ENCODE measurements at places on chromosomes 3 and 15.

- no peak for DNase-seq
Measured at GRCh38 chr3:109874896-109875708, 537.8 kb upstream of the DPPA4 start.

DNA sequence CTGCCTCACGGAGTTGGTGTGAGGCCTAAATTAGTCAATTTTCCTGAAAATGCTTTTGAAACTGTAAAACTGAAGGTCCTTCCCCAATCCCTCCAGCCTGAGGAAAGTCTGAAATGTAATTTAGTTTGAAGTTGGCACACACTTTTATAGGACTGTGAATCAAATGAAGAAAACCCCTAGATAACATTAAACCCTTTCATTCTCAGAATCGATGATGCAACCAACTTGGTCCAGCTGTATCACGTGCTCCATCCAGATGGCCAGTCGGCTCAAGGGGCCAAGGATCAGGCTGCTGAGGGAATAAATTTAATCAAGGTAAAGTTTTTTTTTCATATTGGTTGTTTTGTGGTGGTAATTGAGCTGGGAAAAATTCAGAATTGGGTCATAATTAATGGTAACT, 11.7 kb downstream of the MRPS22 start:
- DNase-seq, result peak; percentile 6

GRCh38 chr3:9291821-9292410, 42.5 kb upstream of the SRGAP3 start:
- no peak for DNase-seq

- DNase-seq, result peak; percentile 57
Measured at GRCh38 chr3:107430996-107431245, 53.7 kb downstream of the CCDC54 start.

- no peak for DNase-seq
Measured at GRCh38 chr15:45536934-45537333, 14.4 kb upstream of the SLC30A4 start.

DNA sequence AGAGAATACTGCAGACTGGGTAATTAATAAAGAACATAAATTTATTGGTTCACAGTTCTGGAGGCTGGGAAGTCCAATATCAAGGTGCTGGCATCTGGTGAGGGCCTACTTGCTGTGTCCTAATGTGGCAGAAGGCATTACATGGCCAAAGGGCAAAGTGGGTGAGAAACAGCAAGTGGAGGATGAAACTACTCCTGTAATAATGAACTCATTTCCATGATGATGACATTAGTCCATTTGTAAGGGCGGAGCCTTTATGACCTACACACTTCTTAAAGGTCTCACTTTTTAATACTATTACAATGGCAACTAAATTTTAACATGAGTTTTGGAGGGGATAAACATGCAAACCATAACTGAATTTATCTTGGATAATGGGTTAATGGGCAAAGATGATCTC, 139.6 kb upstream of the SGO1 start:
- DNase-seq, result no peak

GRCh38 chr15:31292391-31293015, 34.1 kb upstream of the KLF13 start:
- peak; percentile 19 for DNase-seq

DNA sequence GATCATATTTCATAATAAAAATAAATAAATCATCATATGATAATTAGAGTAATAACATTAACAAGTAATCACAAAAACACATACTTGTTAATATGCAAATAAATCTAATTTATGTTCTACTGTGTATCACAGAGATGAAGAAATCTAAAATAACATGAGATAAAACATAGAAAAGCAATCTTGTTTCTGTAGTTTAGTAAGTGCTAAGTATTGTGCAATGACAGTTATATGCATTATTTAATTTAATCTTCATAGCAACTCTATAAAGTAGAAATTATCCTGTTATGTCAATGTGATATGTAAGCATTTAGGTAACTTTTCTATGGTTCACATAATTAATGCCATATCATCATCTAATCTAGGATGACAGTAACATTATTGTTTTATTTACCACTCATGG, 108.2 kb upstream of the KCNMB2 start:
- no peak for DNase-seq

DNA sequence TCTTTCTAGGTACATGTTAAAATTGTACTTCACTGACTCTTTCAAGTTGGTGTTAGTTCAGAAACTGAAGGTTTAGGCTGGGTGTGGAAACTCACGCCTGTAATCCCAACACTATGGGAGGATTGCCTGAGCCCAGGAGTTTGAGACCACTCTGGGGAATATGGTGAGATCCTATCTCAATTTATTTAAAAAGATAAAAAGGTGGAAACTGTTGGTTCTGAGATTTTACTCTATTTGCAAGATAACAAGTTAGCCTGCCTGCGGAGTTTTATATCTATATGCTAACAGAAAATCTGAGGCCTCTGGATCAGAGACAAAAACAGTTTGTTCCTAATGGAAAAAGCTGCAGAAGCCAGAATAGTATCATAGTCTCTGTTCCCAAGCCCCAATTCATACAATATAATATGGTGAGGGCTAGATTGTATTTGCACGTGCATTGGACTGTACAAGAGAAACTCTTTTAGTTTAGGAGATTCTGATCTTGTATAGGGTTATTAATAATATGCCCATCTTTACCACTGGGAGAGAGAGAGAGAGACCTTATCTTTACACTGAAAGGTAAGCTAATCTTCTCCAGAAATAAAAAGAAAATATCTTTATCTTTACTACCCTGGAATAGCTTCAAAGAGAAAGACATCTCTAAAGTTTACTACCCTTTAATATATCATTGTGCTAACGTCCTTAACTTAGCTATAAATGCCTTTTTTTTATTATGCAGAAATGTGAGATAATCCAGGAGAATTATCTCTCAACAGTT, 1267.6 kb downstream of the OTOL1 start:
- DNase-seq, result no peak

- no peak for DNase-seq
Measured at GRCh38 chr3:30948426-30948825, 54.0 kb upstream of the GADL1 start.

DNA sequence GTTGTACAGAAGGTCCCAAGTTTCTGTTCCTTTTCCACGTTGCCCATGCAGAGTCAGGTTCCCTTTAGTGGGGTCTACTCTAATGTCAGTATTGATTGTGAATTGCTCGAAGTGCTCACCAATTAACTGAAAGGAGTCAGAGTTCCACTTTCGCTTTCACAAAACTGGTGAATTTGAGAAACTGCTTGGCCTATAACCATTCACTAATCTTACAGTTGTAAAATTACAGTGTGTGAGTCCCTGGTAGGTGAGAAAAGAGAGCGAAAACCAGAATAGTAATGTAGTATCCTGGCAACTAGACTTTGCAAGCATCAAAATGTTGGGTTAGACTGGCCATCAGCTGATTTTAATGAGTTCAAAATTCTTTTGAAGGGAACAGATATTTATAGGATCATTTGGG, 237.5 kb upstream of the CHRM5 start:
- DNase-seq, result no peak
